ENCODE measurements at places on chromosomes 16 and 17. TPM values are rescaled to one million over a fixed set of nuclear protein-coding genes. Genes with fewer than 3 reads are reported as not detected.

PYDC1 gene
- total RNA-seq, result not detected

SLC5A10 gene
- total RNA-seq, result not detected

AOC2 gene
- 2.0 TPM for total RNA-seq

ERBB2 gene
- 36.8 TPM for total RNA-seq

- no peaks in the 10 kb centered on the region for H3K27me3 ChIP-seq
- H3K27ac ChIP-seq, result no peak overlapping the region
- H3K36me3 ChIP-seq, result peaks cover 14% of the 10 kb centered on the region
- H3K4me1 ChIP-seq, result no peaks in the 10 kb centered on the region
These were observed 57.8 kb upstream of the CACNG5 start for GRCh38 chr17:66776999-66777688.

GRCh38 chr16:2267913-2268666 lies at the start of gene RNPS1:
TSS of gene RNPS1 (minus strand) at chr16:2268126. CDS start at chr16:2264643, 3,483 bp downstream.
- DNase-seq, result peak; percentile 99
- H3K27ac ChIP-seq, result peak within 1 kb of the TSS; percentile 89
- H3K36me3 ChIP-seq, result peaks cover 17% of the 10 kb centered on the region

DNA sequence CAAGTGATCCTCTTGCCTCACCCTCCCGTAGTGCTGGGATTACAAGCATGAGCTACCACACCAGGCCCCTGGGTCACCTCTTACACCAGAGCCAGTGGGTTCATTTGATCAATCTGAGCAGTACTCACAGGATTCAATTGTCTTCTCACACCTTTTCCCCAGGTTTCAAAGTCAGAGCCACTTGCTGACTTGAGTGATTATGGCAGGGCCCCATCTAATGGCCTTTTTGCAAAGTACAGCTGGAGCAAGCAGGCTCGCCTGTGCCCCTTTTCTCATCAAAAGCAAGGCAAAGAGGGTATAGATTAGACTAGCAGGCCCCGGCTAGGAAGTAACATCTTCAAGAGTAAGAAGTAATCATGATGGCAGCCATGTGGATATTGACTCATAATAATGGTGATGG lies 114.8 kb upstream of the NOL11 start:
- no peak overlapping the region for H3K4me3 ChIP-seq
- no peaks in the 10 kb centered on the region for H3K27me3 ChIP-seq
- H3K4me1 ChIP-seq, result peaks cover 32% of the 10 kb centered on the region
- H3K27ac ChIP-seq, result no peak overlapping the region
- DNase-seq, result no peak

DNA sequence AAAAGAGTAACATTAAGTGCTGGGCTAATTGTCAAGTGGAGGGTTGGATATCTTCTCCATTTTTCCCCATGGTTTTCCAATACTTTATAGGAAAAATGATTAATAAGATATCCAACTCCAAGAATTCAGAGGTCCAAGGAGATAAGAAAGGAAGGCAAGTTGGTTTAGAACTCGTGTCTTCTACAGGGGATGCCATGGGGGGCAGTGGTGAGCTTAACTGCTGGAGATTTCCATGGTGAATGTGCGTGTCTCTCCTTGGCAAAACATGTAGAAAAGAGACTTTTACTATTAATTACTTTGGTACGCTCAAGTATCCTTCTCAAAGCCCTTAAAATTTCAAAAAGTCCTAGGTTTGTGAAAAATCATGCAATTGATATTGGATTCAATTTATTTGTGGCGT lies 982.9 kb upstream of the RBFOX1 start:
- no peak overlapping the region for H3K27ac ChIP-seq
- no peaks in the 10 kb centered on the region for H3K36me3 ChIP-seq
- no peaks in the 10 kb centered on the region for H3K27me3 ChIP-seq
- DNase-seq, result no peak

- H3K4me3 ChIP-seq, result no peak overlapping the region
- H3K36me3 ChIP-seq, result peaks cover 22% of the 10 kb centered on the region
- peaks cover 7% of the 10 kb centered on the region for H3K27me3 ChIP-seq
These were observed 96.8 kb upstream of the CBX4 start for GRCh38 chr17:79936050-79936449.

- no peaks in the 10 kb centered on the region for H3K36me3 ChIP-seq
- no peaks in the 10 kb centered on the region for H3K27me3 ChIP-seq
- H3K4me3 ChIP-seq, result peak overlapping the region; percentile 65
- DNase-seq, result no peak
These were observed 880 bp downstream of the SARM1 start for GRCh38 chr17:28372203-28372944.

- H3K36me3 ChIP-seq, result peaks cover 48% of the 10 kb centered on the region
- H3K4me1 ChIP-seq, result peaks cover 54% of the 10 kb centered on the region
- peak; percentile 94 for DNase-seq
- peak within 1 kb of the TSS; percentile 100 for H3K27ac ChIP-seq
- H3K27me3 ChIP-seq, result no peaks in the 10 kb centered on the region
These were observed at the start of gene RILP for GRCh38 chr17:1649844-1650501. TSS of gene RILP (minus strand) at chr17:1649866. CDS start at chr17:1649804, 62 bp downstream.

- no peak for DNase-seq
- H3K4me1 ChIP-seq, result peaks cover 63% of the 10 kb centered on the region
- no peaks in the 10 kb centered on the region for H3K36me3 ChIP-seq
- H3K27me3 ChIP-seq, result no peaks in the 10 kb centered on the region
- peak overlapping the region; percentile 80 for H3K27ac ChIP-seq
- no peak overlapping the region for H3K4me3 ChIP-seq
These were observed 8.1 kb downstream of the CYGB start for GRCh38 chr17:76529224-76530094.

- H3K4me1 ChIP-seq, result peaks cover 76% of the 10 kb centered on the region
- no peaks in the 10 kb centered on the region for H3K27me3 ChIP-seq
- peaks cover 7% of the 10 kb centered on the region for H3K36me3 ChIP-seq
- DNase-seq, result no peak
These were observed 22.1 kb downstream of the SLC7A6 start for GRCh38 chr16:68286153-68287074.

DNA sequence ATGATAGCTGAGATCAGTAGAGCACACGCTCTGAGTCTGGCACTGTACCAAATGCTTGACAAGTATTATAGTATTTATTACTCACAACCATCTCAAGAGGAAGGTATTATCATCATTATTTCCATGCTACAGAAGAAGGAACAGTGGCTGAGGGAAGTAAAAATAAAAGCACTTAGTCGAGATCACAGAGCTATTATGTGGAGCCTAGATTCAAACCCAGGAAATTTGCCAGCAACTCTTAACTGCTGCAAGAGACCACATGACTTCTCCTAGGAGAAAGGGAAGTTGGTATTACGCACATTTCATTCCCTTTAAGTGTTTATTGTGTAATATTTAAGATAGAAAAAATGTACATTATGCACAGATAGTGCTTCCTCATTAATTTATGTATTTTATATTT lies 1.0 kb upstream of the RHOT1 start:
- H3K36me3 ChIP-seq, result no peaks in the 10 kb centered on the region
- H3K27ac ChIP-seq, result peak overlapping the region; percentile 88
- no peaks in the 10 kb centered on the region for H3K27me3 ChIP-seq
- DNase-seq, result no peak

GRCh38 chr17:40450175-40450574 lies 6.9 kb downstream of the IGFBP4 start:
- DNase-seq, result no peak
- H3K27me3 ChIP-seq, result no peaks in the 10 kb centered on the region

DNA sequence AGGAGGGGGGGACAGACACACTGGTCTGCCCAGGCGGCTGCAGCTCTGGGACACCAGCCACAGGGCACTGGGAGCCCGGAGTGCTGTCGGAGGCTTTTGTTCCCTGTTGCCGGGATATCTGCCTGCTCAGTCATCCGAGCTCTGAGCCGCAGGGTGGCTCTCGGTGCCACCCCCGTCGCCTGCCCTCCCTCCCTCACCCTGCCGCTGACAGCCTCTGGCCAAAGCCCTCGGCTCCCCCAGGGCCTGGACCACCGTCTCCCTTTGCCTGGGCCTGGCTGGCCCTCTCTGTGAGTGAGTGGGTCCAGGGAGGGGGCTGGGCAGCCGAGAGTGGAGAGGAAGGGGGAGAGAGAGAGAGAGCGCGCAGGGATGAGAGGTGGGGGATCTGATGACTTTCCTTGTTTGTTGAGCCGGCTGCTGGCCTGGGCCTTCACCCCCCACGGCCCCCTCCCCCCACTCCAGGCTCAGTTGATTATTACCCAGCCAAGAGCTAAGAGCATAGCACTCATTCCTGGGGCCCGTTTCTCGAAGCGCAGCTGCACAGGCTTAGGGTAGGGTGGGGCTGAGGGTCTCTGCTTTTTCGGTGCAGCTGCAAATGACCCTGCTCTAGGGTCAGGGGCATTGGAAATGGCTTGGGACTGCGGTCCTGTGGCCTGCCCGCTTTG lies 2.7 kb downstream of the FOXJ1 start:
- peaks cover 51% of the 10 kb centered on the region for H3K4me1 ChIP-seq
- no peaks in the 10 kb centered on the region for H3K27me3 ChIP-seq
- H3K4me3 ChIP-seq, result no peak overlapping the region
- DNase-seq, result no peak
- no peak overlapping the region for H3K27ac ChIP-seq

- DNase-seq, result no peak
- no peaks in the 10 kb centered on the region for H3K27me3 ChIP-seq
- H3K4me1 ChIP-seq, result no peaks in the 10 kb centered on the region
- no peak overlapping the region for H3K4me3 ChIP-seq
- no peak overlapping the region for H3K27ac ChIP-seq
- no peaks in the 10 kb centered on the region for H3K36me3 ChIP-seq
These were observed 1357.0 kb upstream of the GOT2 start for GRCh38 chr16:60091071-60091470.

GRCh38 chr17:65638221-65638975 lies 77.0 kb upstream of the AXIN2 start:
- H3K27me3 ChIP-seq, result no peaks in the 10 kb centered on the region
- no peak overlapping the region for H3K4me3 ChIP-seq
- H3K36me3 ChIP-seq, result no peaks in the 10 kb centered on the region

DNA sequence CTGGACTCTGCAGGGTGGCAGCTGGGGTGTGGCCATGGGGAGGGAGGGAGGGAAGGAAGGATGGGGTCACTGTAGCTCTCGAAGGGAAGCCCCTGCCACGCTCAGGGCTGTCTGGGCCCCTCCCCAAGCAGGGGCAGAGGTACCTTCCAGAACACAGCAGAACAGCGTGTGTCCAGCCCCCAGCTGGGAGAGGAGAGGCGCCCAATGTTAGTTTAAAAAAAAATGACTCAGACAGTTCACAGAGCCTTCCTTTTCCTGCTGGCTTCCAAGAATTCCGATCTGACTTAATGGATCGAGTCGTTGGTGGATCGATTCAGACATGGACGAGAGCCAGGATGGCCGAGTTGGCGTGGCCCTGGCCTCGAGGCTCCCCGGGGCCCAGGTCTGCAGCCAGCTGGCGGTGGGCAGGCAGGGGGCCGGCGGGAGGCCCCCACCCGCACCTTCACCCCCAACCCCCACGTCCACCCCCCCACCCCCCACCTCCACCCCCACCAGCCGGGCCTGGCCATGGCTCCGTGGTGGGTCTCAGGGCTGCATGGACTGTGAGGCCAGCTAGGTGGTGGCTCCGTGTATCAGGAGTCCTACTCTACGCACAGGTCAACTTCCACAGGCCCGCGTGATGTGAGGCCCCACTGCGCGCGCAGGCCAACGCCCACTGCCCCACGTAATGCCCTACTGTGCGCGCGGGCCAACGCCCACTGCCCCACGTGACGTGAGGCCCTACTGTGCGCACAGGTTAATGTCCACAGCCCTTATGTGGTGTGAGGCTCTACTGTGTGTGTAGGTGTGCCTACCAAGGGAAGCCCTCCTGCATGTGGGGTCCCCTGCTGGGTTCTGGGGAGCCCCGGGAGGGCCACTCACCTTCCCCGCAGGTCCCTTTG lies 21.8 kb downstream of the CACNA1H start:
- no peak overlapping the region for H3K4me3 ChIP-seq
- no peak for DNase-seq
- peaks cover 9% of the 10 kb centered on the region for H3K4me1 ChIP-seq
- H3K36me3 ChIP-seq, result peaks cover 7% of the 10 kb centered on the region

DNA sequence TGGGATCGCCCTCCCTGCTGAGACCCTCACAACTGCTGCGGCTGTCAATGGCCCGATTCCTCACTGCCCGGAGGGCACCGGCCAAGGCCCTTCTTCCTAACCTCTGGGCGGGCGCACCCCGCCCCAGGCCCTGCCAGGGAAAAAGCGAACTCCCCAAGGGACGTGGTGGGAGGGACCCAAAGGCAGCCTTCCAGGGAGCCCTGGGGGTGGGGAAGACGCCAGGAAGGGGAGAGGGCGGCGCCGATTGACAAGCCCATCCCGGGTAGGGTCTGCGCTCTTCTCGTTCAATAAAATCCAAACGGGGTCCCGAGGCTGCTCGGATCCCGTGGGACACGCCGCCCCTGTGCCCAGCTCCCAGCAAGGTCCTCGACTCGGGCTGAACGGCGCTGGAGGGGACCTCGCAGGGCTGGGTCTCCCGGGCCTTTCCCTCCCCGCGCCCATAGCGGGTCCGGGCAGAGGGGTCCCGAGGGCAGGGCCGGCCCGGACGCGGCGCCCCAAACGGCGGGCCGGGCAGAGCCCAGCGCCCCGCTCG lies 416 bp downstream of the KIFC3 start:
- no peaks in the 10 kb centered on the region for H3K27me3 ChIP-seq
- H3K4me3 ChIP-seq, result peak overlapping the region; percentile 80
- no peak for DNase-seq
- H3K4me1 ChIP-seq, result peaks cover 73% of the 10 kb centered on the region
- H3K27ac ChIP-seq, result peak overlapping the region; percentile 87

- no peak overlapping the region for H3K4me3 ChIP-seq
- no peaks in the 10 kb centered on the region for H3K36me3 ChIP-seq
- peaks cover 29% of the 10 kb centered on the region for H3K27me3 ChIP-seq
- H3K4me1 ChIP-seq, result peaks cover 4% of the 10 kb centered on the region
- no peak overlapping the region for H3K27ac ChIP-seq
These were observed 3.2 kb downstream of the PDE6G start for GRCh38 chr17:81652906-81653771.

All from esophagus muscularis mucosa (tissue), 4 donors.